ENCODE measurements at places on chromosomes 12 and 14.

- no peak for DNase-seq
These were observed 118.8 kb downstream of the LLPH start for GRCh38 chr12:66011731-66012130.

- DNase-seq, result no peak
These were observed 252.9 kb downstream of the DPY19L2 start for GRCh38 chr12:63415357-63415756.

DNA sequence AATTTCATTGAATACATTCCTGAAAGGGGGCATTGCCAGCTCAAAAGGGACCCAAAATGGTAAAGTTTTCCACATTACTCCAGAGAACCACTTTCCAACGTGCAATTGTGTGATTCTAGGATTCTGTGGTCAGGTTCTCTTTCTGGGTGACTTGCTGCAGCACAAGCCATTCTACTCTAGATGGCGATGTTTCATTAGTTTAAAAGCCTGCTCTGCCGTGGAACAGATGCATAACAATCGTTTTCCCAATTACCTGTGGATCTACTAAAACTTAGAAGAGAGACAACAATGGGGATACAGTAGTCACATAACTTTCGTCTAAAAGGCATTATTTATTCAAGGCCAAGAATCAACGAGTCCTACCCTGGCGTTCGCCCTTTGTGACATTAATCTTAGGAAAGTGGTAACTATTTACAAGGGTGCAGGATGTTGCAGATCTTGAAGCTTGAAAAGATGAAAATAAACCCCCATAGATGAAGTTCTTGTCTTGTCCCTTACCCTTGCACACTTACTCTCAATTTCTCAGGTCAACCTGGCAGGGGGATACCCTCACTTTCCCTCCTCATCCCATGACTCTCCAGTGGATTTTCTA, 400.9 kb downstream of the SNAPC1 start:
- DNase-seq, result peak; percentile 38

GRCh38 chr12:51890511-51891171, 2.7 kb downstream of the ANKRD33 start:
- no peak for DNase-seq

DNA sequence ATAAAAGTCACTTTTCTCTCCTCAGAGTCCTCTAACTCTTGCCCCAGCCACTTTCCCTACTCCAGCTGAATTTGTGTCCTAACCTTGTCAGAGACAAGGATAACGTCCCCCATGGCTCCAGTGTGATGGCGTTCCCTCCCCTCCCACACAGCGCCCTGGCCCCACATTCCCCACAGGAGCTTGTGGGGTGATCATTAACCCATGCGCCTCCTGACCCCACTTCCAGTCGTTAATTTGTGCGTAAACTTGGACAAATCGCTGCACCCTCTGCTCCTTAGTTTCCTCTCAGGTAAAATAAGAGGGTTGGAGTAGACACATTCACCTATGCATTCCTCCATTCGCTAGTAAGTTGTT, 22.9 kb upstream of the BCDIN3D start:
- DNase-seq, result no peak

DNA sequence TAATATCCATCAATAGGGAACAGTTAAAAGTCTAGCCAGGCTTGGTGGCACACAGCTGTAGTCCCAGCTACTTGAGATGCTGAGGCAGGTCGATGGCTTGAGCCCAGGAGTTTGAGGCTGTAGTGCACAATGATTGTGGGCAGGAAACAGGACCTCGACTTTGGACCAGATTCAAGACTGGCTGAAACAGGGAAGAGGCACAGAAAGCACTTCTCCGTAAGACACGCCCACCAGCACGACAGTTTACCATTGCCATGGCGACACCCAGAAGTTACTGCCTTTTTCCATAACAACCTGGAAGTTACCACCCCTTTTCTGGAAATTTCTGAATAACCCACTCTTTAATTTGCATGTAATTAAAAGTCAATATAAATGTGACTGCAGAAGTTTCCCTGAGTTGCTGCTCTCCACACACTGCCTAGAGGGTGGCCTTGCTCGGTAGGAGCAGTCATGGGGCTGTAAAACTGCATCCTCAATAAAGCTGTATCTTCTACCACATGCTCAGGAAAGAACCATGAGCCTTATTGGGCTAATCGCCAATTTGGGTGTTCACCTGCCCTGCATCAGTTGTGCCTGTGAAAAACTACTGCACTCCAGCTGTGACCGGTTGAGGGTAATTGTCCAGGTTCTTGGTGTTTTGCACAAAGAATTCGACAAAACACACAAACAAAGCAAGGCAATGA, 4.6 kb upstream of the LRRC23 start:
- no peak for DNase-seq

GRCh38 chr14:88095791-88096190, 90.9 kb downstream of the GPR65 start:
- DNase-seq, result no peak

Data from fibroblast of skin of back (primary cell).